ENCODE measurements at places on chromosomes 5 and 9.

GRCh38 chr5:95172659-95173058 lies 112.2 kb downstream of the MCTP1 start:
- DNase-seq: no peak

- DNase-seq: no peak
These were observed 119.9 kb downstream of the SLC1A3 start for GRCh38 chr5:36726317-36726716.

- DNase-seq: no peak
These were observed 9.4 kb downstream of the SRD5A1 start for GRCh38 chr5:6642655-6643054.

DNA sequence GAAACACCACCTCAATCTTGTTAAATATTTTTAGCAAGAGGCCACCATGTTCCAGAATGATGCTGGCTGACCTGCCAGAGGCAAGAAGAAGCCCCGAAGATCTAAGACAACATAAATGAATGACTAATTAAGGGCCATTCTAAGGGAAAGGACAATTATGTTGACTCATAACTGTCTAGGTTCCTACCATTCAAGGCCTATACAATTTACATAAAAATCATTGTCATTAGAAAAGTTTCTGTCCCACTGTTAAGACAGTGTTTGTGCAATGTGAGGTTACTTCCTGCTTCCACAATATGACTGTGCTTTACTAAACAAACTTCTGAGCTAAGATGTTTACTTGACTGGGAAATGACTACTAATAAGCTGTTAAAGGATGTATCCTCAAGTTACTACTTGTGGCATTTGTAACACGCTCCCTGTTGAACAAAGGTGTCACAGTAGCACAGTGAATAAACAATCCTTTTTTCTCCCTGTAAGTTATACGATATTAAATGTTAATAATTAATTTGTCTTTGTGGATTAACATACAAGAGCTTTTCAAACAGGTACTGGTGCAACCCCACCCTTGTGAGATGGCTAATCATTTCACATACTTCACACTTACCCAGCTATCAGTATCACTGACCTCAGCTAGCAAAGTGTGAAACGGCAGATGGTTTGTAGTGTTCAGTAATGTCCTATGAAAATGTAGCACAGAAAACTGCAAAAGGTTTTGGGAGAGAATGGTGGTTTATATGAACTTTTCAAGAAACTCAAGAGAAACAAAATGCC lies 195.8 kb downstream of the EFNA5 start:
- DNase-seq: no peak

DNA sequence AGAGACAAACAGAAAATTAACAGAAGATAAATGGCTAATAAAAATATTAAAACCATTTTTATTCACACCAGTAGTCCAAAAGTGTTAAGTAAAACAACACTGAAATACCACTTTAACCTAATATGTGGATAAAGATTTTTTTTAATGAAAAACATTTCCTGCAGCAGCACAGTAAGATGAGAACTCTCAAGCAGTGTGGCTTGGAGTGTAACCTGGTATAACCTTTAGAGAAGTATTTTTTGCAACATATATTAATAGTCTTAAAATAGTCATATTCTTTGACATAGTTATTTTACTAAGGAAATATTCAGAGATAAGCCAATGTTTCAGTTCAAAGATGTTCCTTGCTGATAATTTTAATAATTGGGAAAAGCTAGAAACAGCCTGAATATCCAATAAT lies 644.4 kb downstream of the PDE4D start:
- DNase-seq: no peak

DNA sequence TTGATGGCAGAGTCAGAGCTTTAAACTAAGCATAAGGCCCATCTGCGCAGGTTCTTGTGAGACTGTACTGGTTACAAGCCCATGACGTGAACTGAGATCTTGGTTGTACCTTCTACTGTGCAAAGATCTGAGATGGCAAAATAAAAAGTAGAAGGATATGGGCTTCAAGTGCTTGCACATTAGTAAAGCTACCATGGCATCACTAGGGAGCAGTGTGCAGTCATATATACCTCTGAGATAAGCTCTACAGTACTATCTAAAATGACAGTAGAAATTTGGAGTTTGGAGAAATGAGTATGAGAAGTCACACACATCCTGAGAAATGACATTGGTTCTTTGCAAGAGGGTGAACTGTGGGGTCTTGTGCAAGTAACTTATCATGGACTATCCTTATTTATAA lies 408.2 kb upstream of the PRR16 start:
- DNase-seq: no peak

- DNase-seq: peak; percentile 8
These were observed 696 bp downstream of the ZNF622 start for GRCh38 chr5:16464664-16465543.

DNA sequence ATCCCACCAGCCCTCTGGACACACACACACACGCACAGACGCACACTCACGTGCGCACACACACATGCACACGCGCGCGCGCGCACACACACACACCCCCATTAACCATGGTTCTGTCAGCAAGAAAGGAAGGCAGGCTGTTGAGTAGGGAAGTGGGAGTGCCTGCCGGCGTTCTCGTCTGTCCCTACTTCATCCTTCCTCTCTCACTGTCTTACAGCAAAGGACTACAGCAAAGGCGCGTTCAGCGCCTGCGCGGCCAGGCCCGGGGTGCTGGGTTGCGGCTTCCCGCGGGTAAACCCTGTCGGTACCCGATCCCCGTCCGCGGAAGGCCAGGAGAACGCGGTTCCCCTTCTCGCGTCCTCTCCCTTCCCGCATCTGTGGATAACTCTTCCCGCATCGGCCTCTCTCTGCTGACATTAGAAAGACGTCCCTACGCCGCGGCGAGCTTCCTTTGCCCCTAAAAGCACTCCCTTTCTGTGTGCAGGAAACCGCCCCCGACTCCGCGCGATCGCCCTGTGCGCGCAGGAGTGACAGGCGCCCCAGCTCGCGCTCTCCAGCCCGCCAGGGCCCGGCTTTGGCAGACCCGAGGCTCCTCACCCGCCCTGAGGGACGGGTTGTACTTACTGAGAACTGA lies 219.2 kb downstream of the AGTPBP1 start:
- DNase-seq: peak; percentile 54

- DNase-seq: no peak
These were observed 99.8 kb downstream of the TAF11L14 start for GRCh38 chr5:17734011-17734410.

GRCh38 chr5:20985754-20986153 lies 997.8 kb upstream of the CDH18 start:
- no peak for DNase-seq

- no peak for DNase-seq
These were observed 19.1 kb downstream of the TLN1 start for GRCh38 chr9:35712762-35713400.

DNA sequence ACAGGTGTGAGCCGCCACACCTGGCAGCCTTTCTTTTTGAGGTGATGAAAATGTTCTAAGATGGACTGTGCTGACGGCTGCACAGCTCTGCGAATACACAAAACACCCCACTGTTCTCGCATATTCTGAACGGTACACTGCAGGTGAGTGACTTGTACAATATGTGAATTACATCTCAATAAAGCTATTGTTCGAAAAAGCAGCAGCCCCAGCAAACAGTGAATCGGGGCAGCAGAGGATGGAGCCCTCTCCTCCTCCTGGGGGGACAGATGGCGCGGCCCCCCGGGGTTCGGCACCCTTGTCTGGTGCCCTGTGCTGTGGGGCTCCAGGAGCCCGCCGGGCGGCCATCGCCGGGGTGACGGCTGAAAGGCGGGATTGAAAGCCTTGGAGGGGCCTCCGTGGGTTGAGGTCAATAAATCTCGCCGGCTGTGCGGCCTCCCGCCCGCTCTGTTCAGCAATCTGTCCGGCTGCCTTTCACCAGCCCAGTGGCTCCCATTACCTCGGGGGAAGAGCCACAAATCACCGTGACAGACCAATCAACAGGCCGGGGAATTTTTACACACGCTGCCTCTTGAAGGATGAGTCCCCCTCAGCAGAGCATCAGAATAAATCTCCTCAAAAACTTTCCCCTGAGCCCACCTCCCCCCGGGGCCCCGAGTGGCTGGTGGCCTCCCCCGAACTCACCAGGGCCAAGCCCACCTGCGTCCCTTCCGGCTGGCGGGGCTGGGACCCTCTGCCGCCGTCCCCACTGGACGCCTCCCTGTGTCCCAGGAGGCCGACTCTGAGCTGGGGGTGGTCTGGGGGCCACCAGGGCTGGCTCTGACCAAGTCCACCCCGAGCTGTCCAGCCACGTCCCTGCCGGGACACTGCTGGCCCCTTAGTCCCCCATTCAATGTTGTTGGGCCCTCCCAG lies 37.8 kb upstream of the TMEM250 start:
- no peak for DNase-seq

DNA sequence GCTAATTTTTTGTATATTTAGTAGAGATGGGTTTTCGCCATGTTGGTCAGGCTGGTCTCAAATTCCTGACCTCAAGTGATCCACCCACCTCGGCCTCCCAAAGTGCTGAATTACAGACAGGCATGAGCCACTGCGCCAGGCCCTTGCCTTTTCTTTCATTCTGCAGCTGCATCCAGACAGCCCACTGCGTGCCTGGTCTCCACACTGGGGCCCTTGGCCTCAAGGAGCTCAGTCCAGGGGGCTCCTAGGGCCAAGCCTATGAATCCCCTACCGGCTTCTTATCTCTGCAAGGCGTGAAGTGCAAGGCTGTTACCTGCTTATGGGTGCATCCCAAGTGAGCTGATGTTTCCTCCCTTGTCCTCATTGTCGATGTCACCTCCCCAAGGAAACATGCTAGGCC lies 78.8 kb downstream of the CSNK1A1 start:
- DNase-seq: no peak

GRCh38 chr9:116096853-116097252 lies 56.7 kb upstream of the PAPPA start:
- DNase-seq: no peak

DNA sequence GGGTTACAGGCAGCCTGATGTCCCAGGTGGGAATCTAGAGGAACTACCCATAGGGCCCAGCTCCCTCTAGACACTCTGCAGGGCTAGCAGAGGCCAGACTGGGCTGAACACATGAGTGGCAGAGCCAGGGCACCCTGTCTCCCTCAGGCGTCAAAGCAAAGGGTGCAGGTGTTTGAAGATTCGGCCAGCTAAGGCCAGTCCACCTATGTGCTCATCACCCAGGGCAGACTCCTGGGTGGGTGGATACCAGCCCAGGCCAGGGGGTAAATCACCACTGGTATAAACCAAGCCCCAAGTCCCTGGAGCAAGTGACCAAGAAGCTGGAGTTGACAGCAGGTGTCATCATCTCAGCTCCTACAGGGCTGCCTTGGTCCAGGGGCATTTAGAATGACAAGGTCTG lies 3.4 kb downstream of the CCDC180 start:
- no peak for DNase-seq

DNA sequence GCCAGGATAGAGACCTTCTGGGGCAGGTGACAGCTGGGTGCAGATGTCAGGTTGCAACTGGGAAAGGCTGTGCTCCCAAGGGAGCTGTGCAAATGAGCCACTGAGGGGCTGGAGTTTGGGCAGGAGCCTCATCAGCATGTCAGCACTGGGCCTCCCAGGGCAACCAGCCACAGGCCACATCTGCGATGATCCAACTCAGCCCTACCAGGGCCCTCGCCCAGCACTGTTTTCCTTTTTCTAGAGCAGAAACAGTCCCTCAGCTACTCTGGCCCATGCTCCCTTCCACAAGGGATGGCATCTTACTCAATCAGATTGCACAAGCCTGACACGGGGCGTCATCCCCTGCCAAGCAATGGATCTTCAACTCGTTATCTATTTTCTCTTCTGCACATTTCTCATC lies 24.8 kb downstream of the NIPAL4 start:
- no peak for DNase-seq

DNA sequence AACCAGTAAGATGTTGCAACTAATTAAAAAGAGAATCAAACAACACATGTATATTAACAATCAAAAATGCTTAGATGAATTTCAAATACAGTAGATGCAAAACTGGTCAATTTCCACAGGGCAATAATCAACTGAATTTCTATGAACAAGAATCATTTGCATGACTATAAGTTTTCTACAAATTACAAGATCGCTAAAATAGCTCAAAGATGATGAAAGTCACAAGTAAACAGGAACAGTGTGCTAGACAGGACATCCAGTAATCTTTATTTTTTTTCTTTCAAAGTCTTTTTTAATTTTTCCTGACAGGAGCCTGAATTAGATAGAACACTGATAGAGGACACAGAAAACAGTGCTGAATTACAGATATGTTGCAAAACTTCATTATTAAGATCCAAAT lies 608.2 kb upstream of the DAB2 start:
- DNase-seq: no peak

DNA sequence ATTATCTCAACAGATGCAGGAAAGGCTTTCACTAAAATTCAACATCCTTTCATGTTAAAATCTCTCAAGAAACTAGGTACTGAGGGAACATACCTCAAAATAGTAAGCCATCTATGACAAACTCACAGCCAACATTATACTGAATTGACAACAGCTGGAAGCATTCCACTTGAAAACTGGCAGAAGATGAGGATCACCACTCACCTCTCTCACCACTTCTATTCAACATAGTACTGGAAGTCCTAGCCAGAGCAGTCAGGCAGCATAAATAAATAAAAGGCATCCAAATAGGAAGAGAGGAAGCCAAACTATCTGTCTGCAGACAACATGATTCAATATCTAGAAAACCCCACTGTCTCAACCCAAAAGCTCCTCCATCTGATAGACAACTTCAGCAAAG lies 203.6 kb upstream of the GRAMD2B start:
- DNase-seq: no peak

DNA sequence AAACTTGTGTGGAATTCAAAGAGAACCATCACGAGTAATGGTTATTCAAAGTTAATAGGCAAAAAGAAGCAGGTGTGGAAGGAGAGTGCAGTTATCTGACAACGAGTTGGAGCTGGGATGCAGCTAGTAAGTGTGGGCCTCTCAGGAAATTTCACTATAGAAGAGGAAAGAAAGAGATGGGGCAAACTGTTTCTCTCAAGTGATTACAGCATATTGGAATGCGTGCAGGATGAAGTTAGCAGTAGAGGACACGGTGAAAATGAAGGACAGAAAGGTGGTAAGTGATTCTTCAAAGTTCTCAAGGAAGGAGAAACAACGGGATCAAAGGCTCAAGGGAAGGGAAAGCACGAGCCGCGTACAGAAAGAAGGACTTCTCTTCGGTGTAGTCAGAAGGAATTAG lies 84.0 kb downstream of the ADAMTS12 start:
- DNase-seq: no peak

- DNase-seq: no peak
These were observed 32.1 kb downstream of the HSPA4 start for GRCh38 chr5:133083901-133084300.

DNA sequence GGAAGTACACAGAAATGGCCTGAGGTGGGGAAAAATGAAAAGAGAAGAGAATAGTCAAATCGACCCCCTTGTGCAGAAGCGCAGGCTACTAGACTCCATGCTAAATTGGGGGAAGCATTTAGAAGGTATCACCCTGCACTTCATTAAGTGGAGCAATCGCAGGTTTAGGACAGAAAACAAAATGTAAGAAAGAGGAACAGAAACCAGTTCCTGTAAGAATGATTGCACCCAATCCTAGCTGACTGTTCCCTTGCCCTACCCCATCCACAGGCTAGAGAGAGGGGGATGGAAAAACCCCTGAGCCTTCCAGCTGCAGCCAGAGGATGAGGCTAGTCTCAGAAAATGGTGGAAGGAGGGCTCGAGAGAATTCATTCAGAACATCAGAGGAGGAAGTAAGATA lies 23.9 kb upstream of the PPP1R2B start:
- DNase-seq: no peak
